Ascending aorta (tissue), 2 donors: ENCODE measurements at places on chromosomes 1 and 21. TPM values are rescaled to one million over a fixed set of nuclear protein-coding genes. Genes with fewer than 3 reads are reported as not detected.

DNA sequence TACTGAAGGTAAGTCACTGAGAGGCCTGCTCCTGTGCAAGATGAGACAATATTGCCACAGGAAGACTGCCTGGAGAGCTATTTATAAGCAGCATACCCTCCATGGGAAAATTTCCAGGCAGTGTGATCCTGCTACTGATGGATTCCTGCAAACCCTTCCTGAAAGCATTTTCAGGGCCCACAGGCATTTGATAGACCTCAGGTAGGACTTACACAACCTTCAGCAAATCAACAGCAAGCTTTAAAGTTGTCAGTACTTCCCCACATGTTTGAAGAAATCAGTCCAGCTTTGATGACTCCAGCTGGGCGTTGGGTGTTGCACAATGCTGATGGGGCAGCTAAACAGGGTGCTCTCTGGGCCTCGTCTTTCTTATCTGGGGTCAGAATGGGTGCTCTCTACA lies 108.8 kb downstream of the PLXNA2 start:
- DNase-seq = no peak

DNA sequence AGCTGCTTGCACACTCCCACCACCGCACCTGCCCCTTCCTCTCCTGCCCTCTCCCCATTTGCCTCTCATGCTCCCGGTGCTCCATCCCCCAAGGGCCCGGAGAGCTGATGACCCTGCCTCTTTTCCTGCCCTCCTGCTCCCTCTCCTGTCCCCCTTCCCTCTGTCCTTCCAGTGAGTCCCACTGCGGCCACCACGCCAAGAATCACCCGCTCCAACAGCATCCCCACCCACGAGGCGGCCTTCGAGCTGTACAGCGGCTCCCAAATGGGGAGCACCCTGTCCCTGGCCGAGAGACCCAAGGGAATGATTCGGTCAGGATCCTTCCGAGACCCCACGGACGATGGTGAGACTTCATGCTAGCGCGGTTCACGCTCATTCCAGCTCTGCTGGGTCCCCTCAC lies 40.7 kb upstream of the IPO9 start:
- DNase-seq = no peak

GRCh38 chr21:34630536-34631143 lies 15.7 kb upstream of the RCAN1 start:
- DNase-seq = no peak

GRCh38 chr21:41717573-41718330 lies 49.1 kb downstream of the RIPK4 start:
- no peak for DNase-seq

DNA sequence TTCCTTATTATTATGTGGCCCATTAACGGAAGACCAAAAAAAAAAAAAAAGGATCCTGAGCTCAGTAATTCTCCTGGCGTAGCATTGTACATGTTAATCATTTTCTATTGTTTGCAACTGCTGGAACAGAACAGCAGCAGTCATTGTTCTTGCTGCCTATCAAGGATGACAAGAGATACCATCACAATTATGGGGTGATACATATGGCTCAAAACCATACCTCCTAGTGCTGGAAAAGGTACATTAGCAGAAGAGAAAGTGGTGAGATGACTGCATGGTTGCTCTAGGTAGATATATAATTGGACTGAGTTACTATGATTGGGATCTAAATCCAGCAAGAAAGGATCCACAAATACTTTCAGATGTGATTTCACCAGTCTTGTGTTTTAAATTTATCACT lies 13.3 kb upstream of the TLR5 start:
- DNase-seq = no peak

GRCh38 chr1:100928128-100928527 lies 32.2 kb downstream of the SLC30A7 start:
- no peak for DNase-seq

GRCh38 chr1:66371233-66372005 lies 162.5 kb upstream of the SGIP1 start:
- no peak for DNase-seq

GRCh38 chr21:45838634-45839033 lies 142.9 kb upstream of the COL6A1 start:
- no peak for DNase-seq

DNA sequence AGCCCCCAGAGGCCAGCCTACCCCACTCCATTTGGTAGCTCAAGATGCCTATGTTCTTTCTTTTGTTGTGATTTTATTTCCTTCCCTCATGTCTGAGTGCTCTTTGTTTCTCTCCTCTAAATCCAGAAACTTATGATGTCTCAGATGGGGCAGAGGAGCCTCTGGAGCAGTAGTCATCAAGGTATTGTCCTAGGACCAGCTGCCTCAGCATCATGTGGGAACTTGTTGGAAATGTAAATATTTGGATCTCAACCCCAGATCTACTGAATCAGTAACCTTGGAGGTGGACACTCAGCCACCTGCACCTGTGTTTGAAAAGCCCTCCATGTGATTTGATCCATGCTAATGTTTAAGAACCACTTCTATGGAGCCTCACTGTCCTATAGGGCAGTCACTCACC lies 593.1 kb upstream of the PLXNA2 start:
- no peak for DNase-seq

- DNase-seq = no peak
Observed at GRCh38 chr1:244100704-244101453, 49.8 kb downstream of the ZBTB18 start.

DNA sequence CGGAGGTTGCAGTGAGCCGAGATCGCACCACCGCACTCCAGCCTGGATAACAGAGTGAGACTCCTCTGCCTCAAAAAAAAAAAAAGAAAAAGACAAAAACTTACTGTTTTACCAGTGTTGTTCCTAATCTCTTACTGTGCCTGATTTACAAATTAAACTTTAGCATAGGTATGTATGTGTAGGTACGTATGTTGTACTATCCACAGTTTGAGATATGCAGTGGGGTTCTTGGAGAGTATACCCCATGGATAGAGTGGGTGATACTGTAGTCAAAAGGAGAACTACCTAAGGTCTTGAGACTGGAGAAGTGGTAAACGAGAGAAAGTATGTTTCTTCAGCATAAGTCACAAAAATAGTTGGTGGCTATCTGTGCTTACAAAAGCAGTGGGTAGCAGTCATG lies 38.6 kb downstream of the RNF11 start:
- DNase-seq = no peak

- no peak for DNase-seq
Observed at GRCh38 chr1:185338719-185339622, 21.9 kb upstream of the IVNS1ABP start.

- no peak for DNase-seq
Observed at GRCh38 chr21:36274128-36274527, 45.9 kb upstream of the MORC3 start.

GRCh38 chr21:29316029-29316742 lies 17.5 kb downstream of the BACH1 start:
- DNase-seq = no peak

GRCh38 chr1:68370101-68370915 lies 79.4 kb downstream of the RPE65 start:
- no peak for DNase-seq

DNA sequence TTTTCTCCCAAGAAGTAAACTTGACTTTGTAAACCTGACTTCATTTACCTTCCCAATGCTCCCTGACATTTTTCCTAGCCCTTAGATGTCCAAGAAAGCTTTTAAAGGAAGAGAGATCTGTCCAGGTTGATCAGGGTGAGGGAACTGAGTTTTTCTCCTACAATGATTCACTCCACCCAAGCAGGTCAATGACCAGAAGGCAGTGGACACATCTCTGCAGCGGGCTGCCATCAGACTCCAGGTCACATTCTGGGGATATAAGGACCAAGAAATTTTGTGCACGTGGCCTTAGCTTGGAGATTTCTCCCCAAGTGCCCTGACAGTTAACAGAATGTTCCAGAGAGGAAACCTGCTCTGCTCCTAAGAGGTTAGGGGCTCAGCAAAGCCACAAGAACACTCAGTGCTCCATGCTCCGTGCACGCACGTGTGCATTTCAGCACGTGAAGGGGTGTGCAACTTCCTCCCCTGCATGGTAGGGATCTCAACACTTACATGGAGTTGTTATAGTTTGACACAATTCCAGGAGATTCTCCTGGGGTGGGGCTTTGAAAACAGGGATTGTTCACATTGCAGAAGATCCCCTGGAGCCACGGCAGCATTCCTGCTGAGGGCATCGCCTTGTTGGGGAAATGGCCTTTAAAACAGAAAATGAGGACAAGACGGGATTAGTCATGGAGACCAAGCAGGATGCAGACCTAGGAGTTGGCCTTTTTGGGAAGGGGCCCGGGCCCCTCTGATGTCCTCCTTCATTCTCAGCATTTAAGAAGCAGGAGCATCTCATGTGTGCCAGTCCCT lies 9.8 kb downstream of the ABCA4 start:
- DNase-seq = no peak

GRCh38 chr1:111770916-111771315 lies 15.2 kb downstream of the DDX20 start:
- no peak for DNase-seq

DNA sequence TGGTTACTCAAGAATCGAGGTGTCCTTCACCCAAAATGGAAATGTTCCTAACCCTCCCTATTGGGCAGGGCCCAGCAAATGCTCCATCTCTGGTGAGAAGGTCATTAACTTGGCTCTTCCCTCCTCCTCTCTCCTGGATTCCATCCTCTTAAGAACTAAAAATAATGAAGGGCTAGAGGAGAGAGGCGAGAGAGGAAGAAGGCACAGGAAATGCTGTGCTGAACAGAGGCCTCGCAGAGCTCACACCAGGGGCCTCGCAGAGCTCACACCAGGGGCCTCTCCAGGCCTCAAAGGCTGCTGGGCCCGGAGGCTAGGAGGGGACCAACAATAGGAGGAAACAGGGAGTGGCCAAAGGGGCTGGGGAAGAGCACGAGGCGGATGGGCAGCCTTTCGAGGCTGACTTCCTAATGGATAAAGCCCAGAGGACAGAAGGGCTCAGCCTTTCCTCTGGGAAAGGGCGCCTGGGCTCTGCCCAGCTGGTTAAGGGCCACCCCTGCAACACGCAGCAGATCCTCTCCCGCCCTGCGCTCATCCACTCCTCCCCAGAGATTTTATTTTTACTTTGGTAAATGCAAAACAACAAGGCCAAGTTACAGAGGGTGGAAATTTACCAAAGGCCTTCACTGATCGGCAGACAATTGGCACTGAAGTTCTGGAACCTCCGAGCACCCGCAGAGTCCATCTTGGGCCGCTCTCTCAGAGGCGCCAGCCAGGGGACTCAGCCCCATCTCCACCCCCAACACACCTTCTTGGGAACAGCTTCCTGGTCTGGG lies 78.5 kb downstream of the ITPKB start:
- no peak for DNase-seq

- no peak for DNase-seq
Observed at GRCh38 chr1:206998816-206999215, 28.6 kb upstream of the FCAMR start.

GRCh38 chr1:178612261-178612660 lies 99.4 kb downstream of the TEX35 start:
- DNase-seq = no peak

- DNase-seq = no peak
Observed at GRCh38 chr1:180948641-180949615, 36.2 kb downstream of the KIAA1614 start.

GRCh38 chr1:212771341-212771740 lies 20.2 kb downstream of the NSL1 start:
- no peak for DNase-seq

GRCh38 chr1:175842550-175842949 lies 99.2 kb upstream of the TNR start:
- no peak for DNase-seq

GRCh38 chr1:37391211-37392011 lies 83.0 kb upstream of the ZC3H12A start:
- DNase-seq = no peak

Gene GSTM3
- total RNA-seq = 59.2 TPM

Gene IGSF9
- 0.11 TPM for total RNA-seq

Gene GIPC2
- total RNA-seq = 0.64 TPM

Gene TRAPPC10
- total RNA-seq = 7.9 TPM

Gene MEGF6
- total RNA-seq = 194 TPM

Gene ELF3
- total RNA-seq = 0.96 TPM

Gene CELA3B
- not detected for total RNA-seq

Gene CFAP45
- not detected for total RNA-seq

Gene NEGR1
- total RNA-seq = 42.8 TPM

Gene SELP
- 40.0 TPM for total RNA-seq

Gene ATP6V1G3
- not detected for total RNA-seq
